ENCODE measurements at places on chromosomes 2 and 18.
A peak's percentile ranks its signal among the peaks of the same experiment; 100 is the strongest.

- no peak overlapping the region for H3K27ac ChIP-seq
- no peaks in the 10 kb centered on the region for H3K27me3 ChIP-seq
- no peak for DNase-seq
These were observed 305.4 kb upstream of the RAB6C start for GRCh38 chr2:129673847-129674711.

GRCh38 chr2:120762341-120763061 is 26.8 kb downstream of the GLI2 start:
- H3K4me1 ChIP-seq, result no peaks in the 10 kb centered on the region
- DNase-seq, result peak; percentile 7
- H3K36me3 ChIP-seq, result no peaks in the 10 kb centered on the region
- no peaks in the 10 kb centered on the region for H3K27me3 ChIP-seq
- no peak overlapping the region for H3K27ac ChIP-seq

- no peaks in the 10 kb centered on the region for H3K36me3 ChIP-seq
- no peak overlapping the region for H3K27ac ChIP-seq
- H3K4me3 ChIP-seq, result no peak overlapping the region
- no peaks in the 10 kb centered on the region for H3K27me3 ChIP-seq
- H3K4me1 ChIP-seq, result peaks cover 10% of the 10 kb centered on the region
- DNase-seq, result no peak
These were observed 35.8 kb downstream of the FMNL2 start for GRCh38 chr2:152370783-152371182.

GRCh38 chr2:83695037-83695436 is 764.0 kb downstream of the SUCLG1 start:
- H3K4me1 ChIP-seq, result no peaks in the 10 kb centered on the region
- no peak overlapping the region for H3K4me3 ChIP-seq
- no peaks in the 10 kb centered on the region for H3K36me3 ChIP-seq
- DNase-seq, result no peak
- no peaks in the 10 kb centered on the region for H3K27me3 ChIP-seq

- H3K27ac ChIP-seq, result no peak overlapping the region
- no peak overlapping the region for H3K4me3 ChIP-seq
- no peak for DNase-seq
- H3K27me3 ChIP-seq, result no peaks in the 10 kb centered on the region
- H3K36me3 ChIP-seq, result no peaks in the 10 kb centered on the region
These were observed 209.6 kb downstream of the SLC8A1 start for GRCh38 chr2:40242315-40242714.

GRCh38 chr18:456361-457139 is 44.0 kb downstream of the COLEC12 start:
- peak; percentile 45 for DNase-seq
- H3K36me3 ChIP-seq, result no peaks in the 10 kb centered on the region
- H3K27me3 ChIP-seq, result no peaks in the 10 kb centered on the region

DNA sequence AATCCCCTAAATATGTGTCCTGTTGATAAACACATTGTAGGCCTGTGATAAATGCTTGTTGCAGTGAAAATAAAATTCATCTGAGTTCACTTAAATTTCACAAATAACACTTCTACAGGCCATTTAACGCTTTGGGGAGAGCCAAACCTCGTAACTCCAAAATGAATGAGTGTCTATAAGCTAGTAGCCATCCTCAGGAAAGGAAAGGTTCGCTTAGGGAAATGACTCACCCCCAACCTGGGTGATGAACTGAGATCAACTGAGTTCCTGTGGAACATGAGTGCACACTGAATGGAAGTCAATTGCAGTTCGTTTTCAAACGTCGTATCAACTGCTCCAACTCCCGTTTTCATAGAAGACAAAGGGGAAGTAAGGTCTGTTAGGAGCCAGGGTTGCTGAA is 527.6 kb upstream of the ID2 start:
- H3K27ac ChIP-seq, result no peak overlapping the region
- H3K4me1 ChIP-seq, result no peaks in the 10 kb centered on the region
- no peaks in the 10 kb centered on the region for H3K27me3 ChIP-seq
- H3K36me3 ChIP-seq, result no peaks in the 10 kb centered on the region
- H3K4me3 ChIP-seq, result no peak overlapping the region

DNA sequence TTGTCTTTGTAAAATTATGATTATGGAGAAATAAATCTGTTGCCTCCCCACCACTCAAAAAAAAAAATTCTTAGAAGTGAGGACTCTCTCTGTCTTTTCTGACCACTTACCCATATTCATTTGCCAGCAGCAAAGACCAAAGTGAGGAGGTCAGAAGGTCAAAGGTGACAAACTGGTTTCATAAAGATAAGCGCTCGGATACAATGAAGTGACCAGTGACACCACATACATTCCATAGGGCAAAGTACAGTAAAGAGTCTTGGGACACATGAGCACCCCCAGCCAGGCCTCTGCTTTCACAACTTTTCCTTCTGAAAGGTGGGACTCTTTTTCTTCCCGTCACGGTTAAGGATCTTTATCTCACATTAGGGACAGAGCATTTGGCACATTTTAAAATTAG is 75.9 kb upstream of the TCF4 start:
- no peak overlapping the region for H3K4me3 ChIP-seq
- H3K27ac ChIP-seq, result no peak overlapping the region

- no peaks in the 10 kb centered on the region for H3K27me3 ChIP-seq
- DNase-seq, result no peak
- H3K4me3 ChIP-seq, result no peak overlapping the region
- peak overlapping the region; percentile 67 for H3K27ac ChIP-seq
- peaks cover 14% of the 10 kb centered on the region for H3K4me1 ChIP-seq
- H3K36me3 ChIP-seq, result no peaks in the 10 kb centered on the region
These were observed 83.7 kb upstream of the RBM44 start for GRCh38 chr2:237714690-237715458.

GRCh38 chr2:64251497-64252250 is 107.5 kb upstream of the PELI1 start:
- no peak overlapping the region for H3K4me3 ChIP-seq
- H3K27me3 ChIP-seq, result no peaks in the 10 kb centered on the region
- H3K4me1 ChIP-seq, result no peaks in the 10 kb centered on the region

GRCh38 chr2:101474731-101475384 is at the start of gene RFX8:
Gene RFX8, minus strand, starts transcription at chr2:101475112. Its CDS starts 8,264 bp downstream, at chr2:101466848.
- peak; percentile 42 for DNase-seq
- H3K4me3 ChIP-seq, result peak within 1 kb of the TSS; percentile 13
- no peaks in the 10 kb centered on the region for H3K27me3 ChIP-seq

GRCh38 chr2:75982719-75983118 is 272.0 kb upstream of the GCFC2 start:
- no peaks in the 10 kb centered on the region for H3K36me3 ChIP-seq
- no peak for DNase-seq
- no peak overlapping the region for H3K4me3 ChIP-seq
- no peak overlapping the region for H3K27ac ChIP-seq

DNA sequence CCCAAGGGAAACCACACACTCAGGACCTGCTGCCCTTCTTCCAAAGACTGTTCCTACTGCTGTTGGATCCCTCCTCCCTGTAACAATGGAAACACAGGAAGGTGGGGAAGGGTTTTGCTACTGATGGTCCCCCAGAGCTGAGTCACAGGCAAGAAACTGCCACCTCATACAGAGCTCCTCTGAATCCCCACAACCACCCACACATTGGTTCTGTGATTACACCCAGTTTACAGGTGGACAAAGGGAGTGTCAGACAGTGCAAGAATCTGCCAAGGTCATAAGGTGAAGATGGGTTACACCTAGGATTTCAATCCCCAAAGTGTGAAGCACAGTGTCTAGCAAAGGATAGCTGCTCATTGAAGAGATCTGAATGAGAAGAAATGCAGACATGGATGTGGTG is 141.7 kb upstream of the LMAN1 start:
- no peak overlapping the region for H3K27ac ChIP-seq
- no peak overlapping the region for H3K4me3 ChIP-seq
- peaks cover 6% of the 10 kb centered on the region for H3K4me1 ChIP-seq
- no peaks in the 10 kb centered on the region for H3K36me3 ChIP-seq
- H3K27me3 ChIP-seq, result no peaks in the 10 kb centered on the region

DNA sequence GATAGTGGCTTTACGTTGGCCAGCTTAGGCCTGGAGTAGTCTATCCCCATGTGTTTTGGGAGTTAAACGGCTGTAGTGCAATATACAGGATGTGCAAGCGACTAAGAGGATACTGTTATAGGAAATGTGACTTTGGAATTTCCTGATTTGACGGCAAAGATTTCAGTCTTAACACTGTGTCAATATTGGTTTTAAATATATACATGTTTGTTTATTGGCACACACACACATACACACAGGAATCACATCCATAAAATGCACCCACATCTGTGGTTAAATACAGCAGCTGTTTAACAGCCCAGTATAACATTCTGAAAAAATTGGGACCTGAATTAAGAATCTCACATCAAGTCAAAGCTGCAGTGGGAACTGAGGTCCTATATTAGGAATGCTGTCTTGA is 347.1 kb downstream of the TXNL1 start:
- no peaks in the 10 kb centered on the region for H3K27me3 ChIP-seq
- no peak for DNase-seq
- H3K27ac ChIP-seq, result no peak overlapping the region
- H3K4me1 ChIP-seq, result no peaks in the 10 kb centered on the region

- peaks cover 7% of the 10 kb centered on the region for H3K4me1 ChIP-seq
- H3K27ac ChIP-seq, result no peak overlapping the region
- H3K36me3 ChIP-seq, result no peaks in the 10 kb centered on the region
- H3K4me3 ChIP-seq, result no peak overlapping the region
- H3K27me3 ChIP-seq, result no peaks in the 10 kb centered on the region
- no peak for DNase-seq
These were observed 366.6 kb downstream of the FSIP2 start for GRCh38 chr2:186105016-186105724.

GRCh38 chr18:76259096-76259495 is 235.9 kb downstream of the ZNF516 start:
- DNase-seq, result no peak
- no peaks in the 10 kb centered on the region for H3K27me3 ChIP-seq
- no peaks in the 10 kb centered on the region for H3K36me3 ChIP-seq
- no peak overlapping the region for H3K27ac ChIP-seq
- no peak overlapping the region for H3K4me3 ChIP-seq
- no peaks in the 10 kb centered on the region for H3K4me1 ChIP-seq
